ENCODE measurements at places on chromosomes 6 and 20.

DNA sequence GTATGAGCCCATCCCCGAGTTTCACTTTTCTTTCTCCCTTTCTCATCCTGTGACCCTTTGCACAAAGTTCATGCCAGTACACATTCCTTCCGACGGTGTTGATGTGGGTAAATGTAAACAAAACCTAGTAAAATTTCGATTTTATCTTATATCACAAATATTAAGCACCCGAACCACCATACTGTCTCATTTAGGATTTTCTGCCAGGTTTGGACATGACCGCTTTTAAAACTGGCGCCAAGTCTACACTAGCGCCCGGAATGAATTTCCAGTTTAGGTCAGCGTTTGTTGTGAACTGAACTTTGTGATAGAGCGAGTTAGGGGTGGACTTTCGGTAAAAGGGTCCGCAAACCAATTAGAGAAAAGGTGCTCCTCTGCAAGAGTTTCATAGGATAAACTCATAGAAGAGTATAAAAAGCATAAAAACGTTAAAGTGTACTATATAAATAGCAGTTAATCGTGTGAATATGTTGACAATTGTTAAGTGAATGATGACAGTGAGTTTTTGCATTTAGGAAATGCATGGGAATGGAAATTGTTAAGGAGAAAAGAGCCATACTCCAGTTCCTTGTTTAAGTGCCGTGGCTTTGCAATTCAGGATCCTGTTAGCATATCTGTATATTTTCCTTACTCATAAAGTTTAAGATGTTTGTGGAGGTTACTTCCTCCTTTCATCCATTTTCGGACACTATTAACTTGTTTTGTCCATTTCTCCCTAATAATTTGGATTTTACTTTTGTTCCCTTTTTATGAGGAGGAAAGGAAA is 937 bp downstream of the AKAP7 start:
- peak; percentile 58 for DNase-seq

DNA sequence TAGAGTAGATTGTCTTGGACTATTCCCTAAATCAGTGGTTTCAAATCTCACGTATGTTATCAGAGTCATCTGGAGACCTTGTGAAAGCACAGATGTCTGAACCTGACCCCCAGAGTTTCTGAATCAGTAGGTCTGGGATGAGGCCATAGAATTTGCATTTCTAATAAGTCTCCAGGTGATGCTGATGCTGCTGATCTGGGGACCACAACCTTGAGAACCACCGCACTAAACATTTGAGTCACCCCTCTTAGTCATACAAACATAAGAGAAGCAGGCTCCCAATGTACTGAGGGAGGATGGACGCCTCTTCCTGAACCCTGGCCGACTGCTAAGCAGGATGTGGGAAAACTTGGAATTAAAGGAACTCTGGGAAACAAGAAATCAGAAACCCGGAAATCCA is 187.8 kb upstream of the PRDM1 start:
- peak; percentile 62 for DNase-seq

DNA sequence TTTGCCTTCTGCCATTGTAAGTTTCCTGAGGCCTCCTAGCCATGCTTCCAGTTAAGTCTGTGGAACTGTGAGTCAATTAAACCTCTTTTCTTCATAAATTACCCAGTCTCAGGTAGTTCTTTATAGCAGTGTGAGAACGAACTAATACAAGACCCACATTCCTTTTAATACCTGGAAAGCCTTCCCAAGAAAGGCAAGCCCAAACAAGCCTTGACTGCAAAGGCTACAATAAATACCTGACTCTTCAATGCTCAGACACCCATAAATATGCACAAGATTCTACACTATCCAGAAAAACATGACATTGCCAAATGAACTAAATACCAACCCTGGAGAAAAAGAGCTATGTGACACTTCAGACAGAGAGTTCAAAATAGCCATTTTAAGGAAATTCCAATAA is 338.8 kb downstream of the HAO1 start:
- no peak for DNase-seq

- no peak for DNase-seq
Measured at GRCh38 chr6:158014505-158015187, 33.0 kb downstream of the SYNJ2 start.

GRCh38 chr6:138454981-138455706 is 44.1 kb downstream of the NHSL1 start:
- DNase-seq: no peak

DNA sequence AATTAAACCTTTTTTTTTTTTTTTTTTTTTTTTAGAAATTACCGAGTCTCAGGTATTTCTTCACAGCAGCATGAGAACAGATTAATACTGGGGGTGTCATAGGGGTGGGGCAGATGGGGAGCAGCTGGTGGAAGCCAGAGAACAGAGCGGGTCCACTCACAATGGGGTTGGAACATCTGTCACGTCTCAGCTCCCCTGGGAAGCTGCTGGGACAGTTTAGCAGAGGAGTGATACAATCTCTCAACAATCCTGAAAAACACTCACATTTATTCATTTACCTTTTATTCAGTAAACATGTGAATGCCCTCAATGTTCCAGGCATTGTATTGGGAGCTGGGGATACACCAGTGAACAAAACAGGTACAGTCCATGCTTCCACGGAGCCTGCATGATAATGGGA is 162.2 kb downstream of the SMOC2 start:
- DNase-seq: no peak

DNA sequence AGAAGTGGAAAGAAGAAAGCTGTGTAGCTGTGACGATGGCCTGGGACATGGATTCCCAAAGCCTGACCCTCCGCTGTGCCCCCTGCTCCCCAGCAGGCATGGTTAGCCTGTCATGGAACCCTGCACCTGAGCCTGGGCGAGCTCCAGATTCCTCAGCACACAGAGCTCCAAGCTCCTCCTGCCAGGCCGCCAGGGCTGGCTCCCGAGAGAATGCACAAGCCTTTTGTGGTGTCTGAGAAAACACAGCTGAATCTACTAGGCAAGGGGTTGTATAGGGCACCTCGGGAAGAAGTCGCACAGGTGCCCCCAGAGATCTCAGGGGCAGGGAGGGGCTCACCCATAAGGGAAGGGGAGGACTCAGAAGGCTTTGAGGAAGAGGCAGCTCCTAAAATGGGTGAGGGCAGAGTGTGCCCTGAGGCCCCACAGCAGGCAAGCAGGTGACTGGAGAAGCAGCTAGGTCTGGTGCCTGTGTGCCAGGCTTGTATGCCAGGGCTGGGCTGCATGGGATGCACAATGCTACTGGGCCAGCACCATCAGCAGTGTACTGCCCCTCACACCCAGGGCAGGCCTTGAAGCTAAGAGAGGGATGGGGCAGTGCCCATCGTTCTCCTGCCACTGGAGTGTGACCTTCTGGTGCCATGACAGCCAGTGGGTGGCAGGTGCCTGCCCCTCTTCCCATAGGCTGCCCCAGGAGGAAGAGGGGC is 64.3 kb upstream of the CD93 start:
- DNase-seq: no peak

- DNase-seq: peak; percentile 66
Measured at GRCh38 chr20:58065508-58066361, 162.7 kb downstream of the ANKRD60 start.

- peak; percentile 92 for DNase-seq
Measured at GRCh38 chr6:56223995-56224394, 23.4 kb downstream of the COL21A1 start.

DNA sequence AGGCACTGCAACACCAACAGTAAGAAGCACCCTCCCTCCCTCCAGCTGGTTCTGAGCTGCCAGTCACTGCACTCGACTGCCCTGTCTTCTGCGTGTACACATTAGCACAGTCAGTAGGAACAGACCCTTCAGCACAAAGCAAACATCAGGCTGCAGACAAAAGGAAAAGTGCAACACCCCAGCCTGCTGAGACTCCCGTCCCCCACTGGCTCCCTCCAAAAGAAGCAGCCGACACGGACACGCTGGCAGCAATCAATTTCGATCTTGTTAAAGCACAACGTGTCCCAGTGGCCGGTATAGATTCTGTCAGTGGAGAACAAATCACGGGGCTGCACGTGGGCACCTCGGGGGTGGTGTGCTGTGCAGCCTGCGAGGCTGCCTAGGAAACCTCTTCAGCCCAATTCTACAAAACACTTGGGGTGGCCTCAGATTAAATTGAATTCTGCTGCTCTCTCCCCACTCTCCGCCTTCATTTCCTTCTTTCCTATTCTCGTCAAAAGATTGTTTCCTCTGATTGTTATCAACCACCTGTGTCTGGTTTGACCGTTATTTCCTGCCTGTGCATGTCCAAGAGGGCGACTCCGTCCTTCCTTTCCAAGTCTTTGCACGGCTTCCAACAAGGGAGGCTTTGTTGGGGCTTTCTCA is 38.7 kb downstream of the TRAF3IP2 start:
- no peak for DNase-seq

- DNase-seq: peak; percentile 40
Measured at GRCh38 chr6:154039231-154039842, at the start of gene OPRM1. Gene OPRM1, plus strand, starts transcription at chr6:154039240. Its CDS starts 305 bp downstream, at chr6:154039545.

DNA sequence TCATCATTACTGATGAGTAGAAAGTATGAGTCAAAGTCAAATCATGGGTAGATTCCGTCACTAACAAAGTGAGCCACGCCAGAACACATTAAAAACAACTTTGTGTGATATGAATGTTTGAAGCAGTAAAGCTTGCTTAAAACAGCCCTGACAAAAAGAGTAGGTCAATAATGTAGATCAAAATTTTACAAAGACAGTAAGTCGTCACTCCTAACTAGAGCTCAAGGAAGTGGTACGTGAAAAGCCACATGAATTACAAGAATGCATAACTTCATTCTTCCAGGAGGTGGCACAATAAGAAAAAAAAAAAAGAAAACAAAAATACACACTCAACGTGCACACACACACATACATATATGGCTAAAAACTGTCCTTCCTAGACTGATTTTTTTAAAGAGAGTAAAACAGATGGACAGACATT is 69.9 kb downstream of the HACE1 start:
- peak; percentile 70 for DNase-seq

GRCh38 chr6:79780881-79781280 is 149.8 kb downstream of the SH3BGRL2 start:
- DNase-seq: no peak
